ENCODE measurements at places on chromosomes 12 and 14.

GRCh38 chr12:12926571-12927071, 25.3 kb downstream of the GPRC5D start:
- no peak for DNase-seq

GRCh38 chr14:90281756-90282155, 25.4 kb downstream of the PSMC1 start:
- DNase-seq: no peak

GRCh38 chr14:68921666-68922065, 57.4 kb downstream of the ACTN1 start:
- DNase-seq: no peak

DNA sequence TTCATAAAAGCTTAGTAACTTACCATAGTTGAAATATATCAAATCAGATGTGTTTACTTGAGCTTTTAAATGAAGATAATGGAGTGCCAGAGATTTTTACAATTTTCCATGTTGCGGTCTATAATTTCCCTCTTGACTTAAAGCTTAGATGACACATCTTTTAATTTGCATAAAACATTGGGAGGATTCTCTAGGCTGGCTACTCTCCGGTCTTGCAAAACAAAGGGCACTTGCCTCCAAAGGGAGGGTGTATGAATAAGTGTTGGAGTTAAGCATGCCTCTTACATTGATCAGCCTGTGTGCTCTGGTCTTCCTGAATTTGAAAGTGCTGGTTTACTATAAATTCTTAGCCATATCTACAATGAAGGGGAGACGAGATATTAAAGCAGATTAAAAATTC, 336.4 kb upstream of the NAV3 start:
- no peak for DNase-seq

DNA sequence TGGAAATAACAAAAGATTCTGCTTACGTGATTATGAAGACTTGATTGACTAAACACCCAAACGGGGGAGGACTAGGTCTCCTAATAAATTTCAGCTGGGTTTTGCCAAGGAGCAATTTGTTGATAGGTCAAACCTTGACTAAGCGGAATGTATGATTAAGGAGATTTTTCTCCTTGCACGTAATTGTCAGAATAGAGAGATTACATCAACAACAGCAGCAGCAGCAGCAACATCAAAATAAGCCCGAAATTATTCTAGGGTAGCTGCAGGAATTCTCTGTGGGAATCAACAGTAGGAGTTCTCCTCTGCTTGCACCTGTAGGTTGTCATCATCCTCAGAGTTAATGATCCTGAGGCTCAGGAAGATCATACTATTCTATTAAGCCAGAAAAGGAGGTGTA, 10.2 kb downstream of the ELK3 start:
- no peak for DNase-seq

Measured in NCI-H1092 treated with DMSO at 0.1 percent for 48 hours (cell line).